Activated T-cell treated with anti-CD3 and anti-CD28 coated beads, Interleukin-2, amount 50 U/mL, for 72 hours (primary cell): ENCODE measurements at places on chromosomes 6 and 20.

- peak; percentile 67 for DNase-seq
Measured at GRCh38 chr20:21100578-21101452, 5.3 kb downstream of the LINC00237 start.

DNA sequence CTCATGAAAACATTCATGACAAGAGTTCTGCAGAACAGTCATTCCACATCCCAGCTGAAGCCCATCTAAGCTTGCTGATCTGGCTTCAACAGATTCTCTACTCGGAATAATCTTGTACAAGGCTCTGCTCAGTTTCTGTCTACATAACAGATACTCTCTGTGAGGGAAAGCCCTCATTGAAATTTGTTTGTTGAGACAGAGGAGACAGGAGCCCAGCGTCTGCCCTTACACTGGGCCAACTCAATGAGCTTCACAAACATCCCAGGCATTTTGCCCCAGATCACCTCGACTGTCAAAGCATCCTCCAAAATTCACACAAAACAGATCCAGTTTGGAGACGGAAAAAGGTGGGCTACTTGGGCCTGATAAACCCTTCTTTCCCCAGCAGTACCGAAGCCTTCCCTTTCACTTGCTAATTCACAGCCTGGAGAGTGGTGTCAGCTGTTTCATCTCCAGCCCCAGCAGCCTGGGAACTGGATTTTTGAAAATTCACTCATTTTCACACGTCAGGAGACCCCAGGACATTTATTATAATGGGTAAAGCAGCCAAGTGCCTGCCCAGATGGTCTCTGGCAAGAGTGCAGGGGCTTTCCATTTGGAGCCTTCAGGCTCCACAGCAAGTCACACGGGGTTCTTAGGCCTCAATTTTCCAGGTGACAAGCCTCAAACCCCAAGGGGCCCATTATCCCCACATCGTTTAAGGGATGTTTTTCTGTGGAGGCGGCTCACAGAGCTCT is 7.3 kb downstream of the CCDC167 start:
- no peak for DNase-seq

- no peak for DNase-seq
Measured at GRCh38 chr6:54308289-54308985, at the start of gene TINAG. Gene TINAG (plus strand): TSS chr6:54308441. CDS start chr6:54308551, 110 bp downstream.

- no peak for DNase-seq
Measured at GRCh38 chr20:41960166-41960565, 342.0 kb upstream of the CHD6 start.

DNA sequence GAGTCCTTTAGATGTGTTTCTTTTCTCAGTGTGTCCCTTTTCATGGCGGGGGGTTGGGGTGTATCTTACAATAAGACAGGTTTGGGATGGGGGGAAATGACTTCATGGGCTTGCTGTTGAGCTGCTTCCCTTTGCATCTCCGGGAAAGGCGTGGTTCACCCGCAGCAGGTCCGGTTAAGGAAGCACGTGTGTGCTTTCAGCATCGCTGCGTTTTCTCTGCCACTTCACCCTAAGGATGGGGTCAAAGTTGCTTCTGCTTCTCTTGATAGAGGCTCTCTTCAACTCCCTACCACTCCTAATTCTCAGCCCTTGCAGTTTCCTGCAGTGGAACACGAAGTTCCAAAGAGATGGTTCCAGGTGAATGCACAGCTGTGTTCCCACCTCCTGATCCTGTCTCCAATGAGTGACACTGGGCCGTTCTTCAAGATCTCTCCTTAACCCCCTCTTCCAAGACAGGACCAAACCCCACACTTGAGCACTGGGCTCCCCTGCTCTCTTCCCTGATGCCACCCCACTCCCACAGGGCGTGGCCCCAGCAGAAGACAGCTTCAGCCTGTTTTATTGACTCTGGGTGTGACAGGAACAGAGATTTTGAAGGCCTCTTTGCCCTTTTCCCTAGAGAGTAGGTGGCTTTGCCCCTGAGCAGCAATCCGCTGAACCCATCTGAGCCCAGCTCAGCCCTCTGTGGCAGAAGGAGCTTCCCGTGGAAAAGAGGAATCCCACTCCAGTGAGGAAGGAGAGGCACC is 85.2 kb downstream of the PLEKHG1 start:
- no peak for DNase-seq

DNA sequence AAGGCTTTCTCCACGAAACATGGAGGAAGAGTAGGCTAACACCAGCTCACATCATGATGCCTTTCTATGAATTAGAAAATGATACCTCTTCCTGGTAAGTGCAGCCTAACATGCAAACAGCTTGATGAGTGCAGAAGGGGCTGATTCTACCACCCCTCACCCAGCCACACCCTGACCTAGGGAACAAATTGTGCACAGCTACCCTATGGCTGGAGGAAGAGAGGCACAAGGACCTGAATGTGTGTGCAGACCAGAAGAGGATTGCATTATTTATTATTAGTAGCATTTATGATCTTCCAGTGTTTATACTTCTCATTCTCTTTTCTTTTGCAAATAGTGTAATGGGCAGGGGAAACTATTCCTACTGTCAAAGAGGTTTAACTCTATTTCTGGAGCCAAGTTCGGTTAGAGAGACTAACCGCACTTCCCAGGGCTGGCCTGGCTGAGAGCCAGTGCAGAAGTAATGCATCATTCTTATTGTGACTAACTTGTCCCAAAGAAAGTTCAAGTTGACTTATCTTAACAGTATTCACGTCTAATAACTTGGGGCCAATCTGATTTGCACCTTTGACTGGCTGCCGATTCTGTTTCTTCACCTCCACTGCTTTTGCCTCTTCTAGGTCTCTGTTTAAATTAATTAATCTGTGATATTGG is 237.5 kb downstream of the CD83 start:
- DNase-seq = peak; percentile 17

GRCh38 chr6:169966312-169967181 is 215.1 kb downstream of the ERMARD start:
- DNase-seq = no peak

- DNase-seq = no peak
Measured at GRCh38 chr6:10381133-10381829, 33.6 kb downstream of the TFAP2A start.

DNA sequence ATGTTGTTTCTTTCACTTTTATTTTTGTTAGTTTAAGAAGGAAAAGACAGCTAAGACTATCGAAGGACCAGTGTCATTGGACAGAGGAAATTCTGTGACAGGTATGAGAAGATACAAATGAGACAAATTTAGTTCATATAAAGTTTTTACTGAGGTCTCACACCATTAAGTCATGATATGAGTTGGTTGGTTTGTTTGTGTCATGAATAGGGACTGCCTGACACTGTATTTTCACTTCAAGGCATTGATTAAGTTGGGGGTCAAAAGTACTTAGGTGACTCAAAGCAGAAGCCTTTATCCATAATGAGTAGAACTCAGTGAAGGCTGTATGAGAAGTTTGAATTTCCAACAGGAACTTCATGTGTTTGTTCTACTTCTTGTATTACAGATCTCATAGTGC is 21.3 kb upstream of the HIVEP2 start:
- DNase-seq = no peak

GRCh38 chr6:14028631-14029030 is 88.9 kb upstream of the CD83 start:
- no peak for DNase-seq

- no peak for DNase-seq
Measured at GRCh38 chr6:125421836-125422235, 120.1 kb upstream of the HDDC2 start.

- DNase-seq = no peak
Measured at GRCh38 chr6:169955731-169956437, 204.5 kb downstream of the ERMARD start.

GRCh38 chr6:82365016-82365795 is 1.6 kb downstream of the TPBG start:
- peak; percentile 11 for DNase-seq

DNA sequence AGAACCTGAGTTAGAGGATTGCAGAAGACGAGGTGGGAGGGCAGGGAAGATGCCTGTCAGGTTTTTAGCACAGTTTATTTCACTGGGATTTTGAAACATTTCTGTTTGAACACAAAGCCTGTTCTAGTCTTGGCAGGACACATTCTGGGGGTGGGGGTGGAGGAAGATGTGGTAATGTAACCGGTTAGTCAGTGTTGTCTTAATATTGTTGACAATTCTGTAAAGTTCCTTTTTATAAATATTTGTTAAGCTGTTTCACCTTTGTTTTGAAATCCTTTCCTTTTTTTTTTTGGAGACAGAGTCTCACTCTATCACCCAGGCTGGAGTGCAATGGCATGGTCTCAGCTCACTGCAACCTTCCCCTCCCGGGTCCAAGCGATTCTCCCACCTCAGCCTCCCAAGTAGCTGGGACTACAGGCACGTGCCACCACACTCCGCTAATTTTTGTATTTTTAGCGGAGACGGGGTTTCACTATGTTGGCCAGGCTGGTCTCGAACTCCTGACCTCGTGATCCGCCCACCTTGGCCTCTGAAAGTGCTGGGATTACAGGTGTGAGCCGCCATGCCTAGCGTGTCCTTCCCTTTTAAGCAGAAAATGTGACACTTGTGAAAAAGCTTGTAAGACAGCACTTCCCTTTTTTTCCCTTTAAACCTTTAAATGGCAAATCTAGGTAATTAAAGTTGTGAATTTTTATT is 20.2 kb downstream of the SLC9A8 start:
- DNase-seq = no peak

DNA sequence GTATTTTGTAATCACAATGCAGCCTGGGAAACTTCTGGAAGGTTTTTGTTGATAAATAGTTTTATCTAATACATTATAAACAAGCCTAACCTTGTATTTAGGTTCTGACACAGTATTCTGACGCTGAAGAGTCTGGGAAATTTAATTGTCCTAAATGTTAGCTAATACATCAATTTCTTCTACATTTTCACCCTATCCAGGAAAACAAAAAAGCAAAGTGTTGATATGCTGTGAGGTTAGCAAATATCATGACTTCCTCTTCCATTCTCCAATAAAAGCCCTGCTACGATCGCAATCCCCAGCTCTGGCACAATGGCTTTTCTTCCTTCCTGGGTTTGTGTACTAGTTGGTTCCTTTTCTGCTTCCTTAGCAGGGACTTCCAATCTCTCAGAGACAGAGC is at the start of gene C6orf58:
C6orf58 (plus strand) TSS at position 301 of the 400 bp plus-strand sequence; CDS start at position 313, 12 bp downstream.
- DNase-seq = no peak

DNA sequence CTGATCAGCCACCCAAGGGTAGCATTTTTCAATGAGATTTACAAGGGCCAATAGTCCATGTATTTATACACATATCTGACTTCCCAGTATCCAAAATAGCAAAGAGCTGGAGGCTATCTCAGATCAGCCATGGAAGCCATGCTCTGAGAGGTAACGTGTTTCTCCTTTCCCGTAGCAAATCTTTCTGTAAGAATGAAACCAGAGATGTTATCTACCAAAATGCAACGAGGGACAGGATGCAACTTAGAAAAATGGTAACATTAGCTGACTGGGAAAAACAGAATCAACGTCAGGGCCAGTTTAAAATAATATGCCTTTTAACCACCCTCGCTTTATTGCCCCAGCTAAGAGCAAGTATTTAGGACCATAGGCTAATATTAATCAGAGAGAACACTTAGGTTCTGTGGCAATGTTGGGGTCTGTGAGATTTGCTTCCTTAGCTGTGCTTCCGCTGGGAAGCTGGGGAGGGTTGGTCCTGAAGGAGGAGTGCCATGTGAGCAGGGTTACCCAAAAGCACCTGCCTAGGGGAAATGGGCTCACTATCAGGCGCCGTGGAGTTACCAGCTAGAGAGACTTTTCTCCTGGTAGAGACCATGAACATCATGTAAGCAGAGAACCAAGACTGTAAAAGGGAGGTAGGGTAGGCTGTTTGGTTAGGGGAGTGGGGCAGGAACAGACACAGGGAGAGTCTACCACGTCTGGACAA is 1.2 kb downstream of the ZNF831 start:
- DNase-seq = no peak

DNA sequence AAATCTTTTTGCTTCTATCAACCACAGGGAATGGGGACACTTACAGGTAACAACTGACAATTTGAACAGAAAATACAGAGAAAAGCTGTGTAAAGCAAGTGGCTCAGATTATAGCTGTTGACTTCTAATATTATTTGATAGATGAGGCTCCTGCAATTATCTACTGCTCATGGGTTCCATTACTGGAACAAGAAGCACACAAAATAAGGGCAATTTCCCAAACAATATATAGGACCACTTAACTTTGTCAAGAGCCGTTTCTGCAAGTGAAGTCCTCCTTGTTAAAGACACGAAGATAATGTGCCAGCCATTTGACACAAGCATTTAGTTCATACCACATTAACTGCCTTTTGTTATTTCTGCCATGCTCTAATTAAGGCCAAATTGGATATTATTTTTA is 315.5 kb upstream of the ARID1B start:
- DNase-seq = no peak
